Left forelimb (tissue), 1 donor: ENCODE measurements at places on chromosomes 16 and 17.

DNA sequence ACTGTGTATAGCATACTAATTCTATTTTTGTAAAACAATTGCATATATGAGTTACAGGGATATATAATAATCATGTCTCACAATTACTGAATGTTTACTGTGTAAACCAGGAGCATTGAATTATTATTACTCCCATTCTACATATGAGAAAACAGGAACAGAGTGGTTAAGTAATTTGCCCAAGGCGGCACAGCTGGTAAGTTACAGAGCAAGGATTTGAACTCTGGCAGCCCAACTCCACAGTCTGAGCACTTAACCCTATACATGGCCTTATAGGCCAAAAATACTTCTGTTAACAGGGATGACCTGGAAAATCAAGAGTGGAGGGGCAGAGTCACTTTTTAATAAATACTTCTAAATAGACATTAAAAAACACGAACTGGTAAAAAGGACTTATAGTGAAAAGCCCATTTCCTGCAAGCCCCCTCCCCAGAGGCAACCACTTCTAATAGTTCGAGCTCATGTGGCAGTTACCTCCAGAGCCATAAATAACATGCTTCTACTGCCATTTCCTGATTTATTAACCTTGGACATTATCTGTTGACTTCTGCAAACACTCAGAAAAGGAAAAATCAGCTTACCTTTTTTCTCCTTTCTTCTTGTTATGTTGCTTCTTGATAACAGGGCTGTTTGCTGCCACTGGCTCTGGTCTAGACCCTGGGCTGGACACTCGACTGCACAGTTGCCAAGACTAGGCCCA lies 22.1 kb upstream of the ADGRG1 start:
- no peak for DNase-seq

GRCh38 chr16:87190288-87191230 lies 126.6 kb downstream of the C16orf95 start:
- DNase-seq, result no peak

DNA sequence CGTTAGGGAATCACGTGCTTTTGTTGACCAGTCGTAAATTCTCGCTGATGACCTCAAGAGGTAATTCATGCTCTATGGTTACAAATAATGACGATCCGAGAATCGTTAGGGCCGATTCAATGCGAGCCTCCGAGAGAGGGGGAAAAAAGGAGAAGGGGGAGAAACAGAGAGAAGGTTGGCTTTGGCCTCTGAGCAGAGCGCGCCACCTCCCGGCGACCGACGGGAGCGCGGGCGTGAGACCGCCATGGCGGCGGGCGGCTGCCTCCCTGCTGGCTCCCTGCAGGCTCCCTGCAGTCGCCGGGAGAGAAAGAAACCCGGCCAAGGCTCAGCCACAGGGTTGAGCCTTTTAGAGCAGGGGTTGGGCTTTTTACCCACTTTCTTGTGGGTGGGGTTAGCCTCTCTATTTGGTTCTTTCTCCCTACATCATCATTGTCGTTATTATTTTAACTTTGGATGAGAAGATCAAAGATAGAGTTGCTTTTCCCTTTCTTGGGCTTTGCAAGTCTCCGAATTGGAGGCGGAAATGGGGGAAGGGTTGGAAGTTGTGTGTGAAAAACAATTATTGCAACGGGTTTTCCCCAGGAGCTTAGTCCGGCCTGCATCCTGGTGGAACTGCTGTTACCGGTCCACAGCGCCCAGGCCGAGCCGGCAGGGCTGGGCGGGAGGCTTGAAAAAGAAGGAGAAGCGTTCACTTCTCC lies 410 bp upstream of the HOXB5 start:
- DNase-seq, result no peak

GRCh38 chr17:56994009-56994792 lies 16.3 kb downstream of the SCPEP1 start:
- DNase-seq, result no peak

DNA sequence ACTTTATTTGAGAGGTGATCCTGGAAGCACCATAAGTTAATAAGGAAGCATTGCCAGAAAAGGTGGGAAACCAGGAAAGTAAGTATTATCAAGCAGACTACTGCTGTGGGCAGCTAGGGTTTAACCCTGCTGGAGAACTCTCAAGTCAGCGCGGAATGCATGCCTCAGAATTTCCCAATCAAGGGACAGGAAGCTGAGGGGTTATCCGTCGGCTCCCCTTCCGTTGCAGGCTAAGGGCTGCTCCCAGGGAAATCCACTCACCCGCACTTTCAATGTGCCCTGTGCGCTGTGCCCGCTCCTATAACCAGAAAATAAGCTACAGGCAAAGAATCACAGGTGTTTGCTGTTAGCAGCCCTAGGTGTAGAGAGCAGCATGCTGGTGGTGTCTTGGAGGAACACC lies 138.5 kb upstream of the CACNG3 start:
- DNase-seq, result no peak

- DNase-seq, result no peak
Observed at GRCh38 chr16:72508191-72508590, 336.2 kb upstream of the PMFBP1 start.

DNA sequence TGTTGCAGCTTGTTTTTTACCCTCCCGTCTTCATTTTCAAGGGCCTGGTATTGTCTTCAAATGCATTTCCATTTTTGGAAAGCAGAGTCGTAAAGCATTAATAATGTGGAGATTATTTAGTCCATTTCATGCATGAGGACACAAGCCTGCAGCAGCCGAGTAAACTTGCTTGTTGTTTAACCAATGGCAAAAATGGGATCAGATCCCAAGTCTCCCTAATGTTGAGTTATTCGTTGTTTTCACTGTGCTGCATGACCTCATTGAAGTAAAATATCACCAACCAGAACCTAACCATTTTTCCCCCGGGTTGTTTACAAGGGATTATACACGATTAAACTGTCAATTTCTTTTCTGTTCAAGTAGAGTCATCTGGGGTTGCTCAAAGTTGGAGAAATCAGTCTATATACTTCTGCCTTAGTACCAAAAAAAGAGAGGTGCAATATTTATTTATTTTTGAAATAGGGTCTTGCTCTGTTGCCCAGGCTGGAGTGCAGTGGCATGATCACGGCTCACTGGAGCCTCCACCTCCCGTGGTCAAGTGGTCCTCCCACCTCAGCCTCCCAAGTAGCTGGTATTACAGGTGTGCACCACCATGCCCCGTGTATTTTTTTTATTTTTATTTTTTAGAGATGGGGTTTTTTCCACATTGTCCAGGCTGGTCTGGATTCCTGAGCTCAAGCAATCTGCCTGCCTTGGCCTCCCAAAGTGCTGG lies 12.4 kb downstream of the AMZ2 start:
- no peak for DNase-seq

- DNase-seq, result no peak
Observed at GRCh38 chr16:77943801-77944200, 78.5 kb upstream of the CLEC3A start.

- DNase-seq, result no peak
Observed at GRCh38 chr16:67053767-67054334, 24.9 kb downstream of the CBFB start.

- DNase-seq, result no peak
Observed at GRCh38 chr16:12876778-12877177, 24.6 kb upstream of the SHISA9 start.

DNA sequence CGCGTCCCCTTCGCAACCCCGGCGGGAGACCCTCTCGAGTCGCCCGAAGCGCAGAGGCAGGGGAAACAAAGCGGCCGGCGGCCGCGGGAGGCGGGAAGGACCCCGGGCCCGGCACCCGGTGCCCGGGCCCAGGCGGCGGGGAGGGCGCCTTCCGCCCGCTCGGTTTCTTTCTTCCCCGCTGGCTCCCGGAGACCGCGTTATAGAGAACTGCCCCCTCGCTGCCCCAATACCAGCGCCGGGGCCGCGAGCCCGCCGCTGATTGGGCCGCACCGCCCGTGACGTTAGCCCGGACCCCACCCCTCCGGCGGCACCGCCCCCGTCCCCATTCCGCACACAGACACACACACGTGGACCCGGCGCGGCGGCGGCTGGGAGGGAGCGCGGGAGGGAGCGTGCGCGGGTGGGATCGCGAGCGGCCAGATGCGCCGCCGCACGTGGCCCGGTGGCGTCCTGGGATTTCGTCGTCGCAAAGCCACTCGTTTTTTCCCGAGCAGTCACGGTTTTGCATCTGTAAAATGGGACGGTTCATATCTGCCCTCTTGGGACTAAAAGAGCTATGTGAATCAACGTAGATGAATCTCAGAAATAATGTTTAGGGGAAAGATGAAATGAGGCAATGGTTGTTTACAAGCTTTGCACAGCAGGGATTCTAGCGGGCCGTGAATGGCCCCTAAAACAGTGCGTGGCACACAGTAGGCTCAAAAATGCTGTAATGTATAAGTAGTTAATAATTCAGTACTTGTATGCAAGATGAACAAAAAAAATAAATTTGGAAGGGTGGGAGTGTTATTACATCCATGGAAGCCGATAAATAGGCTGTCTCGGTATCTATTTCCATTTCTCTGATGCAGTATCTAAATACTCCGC lies at the start of gene EPOP:
EPOP (minus strand) TSS at position 209 of the 867 bp plus-strand sequence. CDS start 462 bp downstream, outside the sequence.
- DNase-seq, result peak; percentile 89

GRCh38 chr17:1588821-1589585 lies 26.4 kb upstream of the PITPNA start:
- DNase-seq, result no peak

- DNase-seq, result no peak
Observed at GRCh38 chr16:77868052-77868451, 79.7 kb downstream of the VAT1L start.

DNA sequence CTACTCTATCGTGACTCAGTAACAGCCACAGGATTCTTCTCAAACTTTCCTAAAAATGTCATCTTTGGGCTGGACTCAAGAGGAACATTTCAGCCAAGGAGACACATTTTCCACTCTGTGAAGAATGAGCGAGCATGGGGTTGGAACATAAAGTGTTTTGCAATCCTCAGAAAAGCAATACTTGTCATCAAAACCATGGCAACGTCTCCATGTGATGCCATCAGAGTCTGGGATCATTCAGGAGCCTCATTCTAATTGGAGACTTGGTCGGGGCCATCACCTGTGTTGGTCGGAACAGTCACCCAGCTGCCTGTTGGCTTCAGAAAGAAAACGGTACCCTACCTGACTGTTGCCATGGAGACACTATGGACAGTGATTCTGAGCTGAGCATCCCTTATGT lies 25.5 kb downstream of the MYOCD start:
- no peak for DNase-seq

GRCh38 chr17:48429638-48430586 lies at the start of gene SKAP1:
Gene SKAP1, minus strand, starts transcription at chr17:48430214.
- no peak for DNase-seq

DNA sequence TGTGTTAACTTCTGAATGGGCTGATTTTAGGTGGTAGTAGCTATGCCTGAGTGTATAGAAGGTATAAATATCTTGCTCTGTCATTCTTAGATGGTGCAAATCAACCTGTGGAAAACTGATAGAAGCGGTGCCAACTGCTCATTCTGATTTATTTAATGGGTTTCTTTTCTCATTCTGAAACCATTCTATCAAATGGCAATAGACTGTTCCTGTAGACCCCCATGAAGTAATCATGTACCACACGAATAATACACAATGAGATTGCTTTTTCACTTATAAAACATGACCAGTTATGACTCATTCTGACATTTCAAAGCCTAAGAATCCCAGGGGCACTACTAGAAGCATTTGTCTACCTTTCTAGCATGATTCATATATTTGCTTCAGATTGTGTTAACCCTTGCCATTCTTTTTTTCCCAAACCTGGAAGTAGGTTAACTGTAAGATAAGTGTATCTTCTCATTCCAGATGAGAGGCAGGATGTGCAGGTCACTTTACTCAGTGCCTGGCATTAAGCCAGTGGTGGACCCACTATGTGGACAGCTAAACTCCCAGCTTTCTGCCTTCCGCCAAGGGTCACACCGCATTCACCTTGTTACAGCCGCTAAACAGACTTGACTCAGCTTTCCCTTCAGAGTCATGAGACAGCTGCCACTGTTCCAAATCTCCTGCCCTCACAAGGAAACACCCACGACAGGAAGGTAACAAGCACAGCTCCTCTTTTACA lies 16.4 kb upstream of the SLC16A11 start:
- DNase-seq, result no peak

- DNase-seq, result no peak
Observed at GRCh38 chr16:88537859-88538258, 32.3 kb upstream of the ZC3H18 start.

DNA sequence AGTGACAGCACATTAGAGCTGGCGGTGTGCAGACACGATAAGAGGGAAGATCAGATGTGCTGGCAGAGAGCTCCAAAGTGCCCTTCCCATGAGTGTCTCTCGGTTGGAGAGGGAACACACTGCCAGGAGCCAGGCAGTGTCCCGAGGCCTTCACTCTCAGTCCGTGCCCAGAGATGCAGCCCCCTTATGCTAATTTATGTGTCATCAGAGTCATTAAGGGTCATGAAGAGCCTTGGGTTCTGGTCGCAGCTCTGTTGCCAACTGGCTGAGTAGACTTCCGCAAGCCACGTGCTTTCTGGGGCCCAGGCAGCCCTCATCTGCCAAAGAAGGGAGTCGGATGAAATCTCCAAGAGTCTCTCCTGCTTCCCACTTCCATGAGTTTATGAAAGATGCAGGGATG lies 232.5 kb downstream of the MSI2 start:
- no peak for DNase-seq

GRCh38 chr17:45389354-45389753 lies 43.3 kb downstream of the ARHGAP27 start:
- DNase-seq, result no peak
